ENCODE measurements at places on chromosomes 4 and X.
A peak's percentile ranks its signal among the peaks of the same experiment; 100 is the strongest.

GRCh38 chrX:2325076-2325784, 175.5 kb downstream of the DHRSX start:
- DNase-seq, result no peak

DNA sequence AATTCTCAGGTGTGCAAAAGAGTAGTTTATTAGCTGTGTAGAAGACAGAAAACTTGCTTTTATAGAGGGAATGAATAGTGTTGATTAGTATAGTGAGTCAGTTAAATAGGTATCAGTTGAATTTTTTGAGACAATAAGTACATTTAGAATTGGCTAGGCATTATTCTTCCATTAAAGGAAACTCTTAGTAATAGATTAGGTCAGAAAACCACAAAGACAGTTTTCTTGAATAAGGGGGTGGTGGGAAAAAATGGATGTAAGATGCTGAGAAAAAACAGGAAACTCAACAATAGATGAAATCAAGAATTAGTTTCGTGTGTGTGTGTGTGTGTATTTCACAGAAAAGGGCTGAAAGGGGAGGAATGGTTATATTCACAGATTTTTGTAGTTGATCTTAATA, 16.8 kb downstream of the CD38 start:
- DNase-seq, result no peak

DNA sequence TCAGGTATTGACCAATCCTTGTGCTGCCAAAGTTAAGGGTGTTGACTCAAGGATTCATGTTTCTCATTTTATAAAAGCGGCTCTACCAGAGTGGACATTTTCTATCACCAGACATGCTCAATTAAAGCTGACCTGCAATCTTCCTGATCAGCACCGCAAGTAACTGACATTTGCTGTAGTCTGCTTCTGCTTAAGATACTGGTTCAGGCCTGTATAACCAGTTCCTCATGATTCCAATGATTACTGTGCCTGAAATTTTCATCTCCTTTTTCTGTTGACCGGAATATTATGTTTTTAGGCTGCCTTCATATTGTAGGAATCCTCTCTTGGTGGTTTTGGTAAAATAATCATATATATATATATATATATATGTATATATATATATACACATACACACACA, 160.2 kb upstream of the SPIN4 start:
- no peak for DNase-seq

GRCh38 chrX:152936306-152936705, 38.4 kb downstream of the ZNF185 start:
- no peak for DNase-seq

DNA sequence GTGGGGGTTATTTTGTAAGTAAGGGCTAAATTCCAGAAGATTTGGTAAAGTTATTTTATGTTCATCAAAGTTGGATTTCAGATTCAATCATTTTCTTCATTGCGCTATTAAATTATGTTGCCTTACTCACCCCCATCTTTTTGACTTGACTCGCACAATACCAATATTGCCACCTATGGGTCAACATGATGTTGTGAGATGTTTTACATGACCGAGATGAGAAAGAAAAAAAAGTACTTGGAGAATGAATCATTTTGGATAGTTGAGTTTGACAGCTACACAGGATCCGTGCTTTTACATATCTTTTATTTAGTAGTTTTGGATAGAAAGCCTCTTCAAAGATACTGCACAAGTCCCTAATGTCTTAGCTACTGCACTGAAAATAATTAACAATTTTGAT, 224.2 kb upstream of the EMCN start:
- no peak for DNase-seq

GRCh38 chr4:147714575-147715401, 17.1 kb upstream of the ARHGAP10 start:
- DNase-seq, result no peak

DNA sequence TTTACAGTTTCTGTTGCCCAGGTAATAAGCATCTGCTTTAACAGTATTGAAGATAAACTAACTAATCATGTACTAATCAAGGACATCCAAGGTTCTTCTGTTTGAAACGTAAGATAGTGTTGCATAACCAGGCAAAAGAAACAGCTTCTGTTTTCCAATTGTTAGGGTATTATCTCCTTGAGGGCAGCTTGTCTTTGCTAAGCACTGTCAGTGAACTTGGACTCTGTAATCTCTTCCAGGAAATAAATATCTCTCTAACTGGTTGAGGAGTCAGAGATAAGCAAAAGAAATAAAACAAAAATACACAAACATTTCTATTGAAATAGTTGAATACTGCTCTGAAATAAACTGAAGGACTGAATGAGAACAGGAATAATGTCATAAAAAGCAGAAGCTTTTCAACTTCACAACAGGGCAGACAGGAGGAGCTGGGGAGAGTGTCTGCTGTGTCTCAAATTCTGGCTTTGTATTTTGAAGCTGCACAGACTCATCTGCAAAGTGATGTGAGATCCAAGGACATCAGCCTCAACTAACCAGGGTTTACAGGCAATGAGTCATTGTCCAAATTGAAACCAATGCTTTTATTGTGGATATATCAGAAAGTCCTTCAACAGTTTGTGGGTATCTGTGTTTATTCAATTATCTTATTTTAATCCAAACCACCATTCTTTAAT, 1253.0 kb upstream of the PCDH7 start:
- no peak for DNase-seq

- DNase-seq, result no peak
These were observed 20.6 kb downstream of the SLC39A8 start for GRCh38 chr4:102324730-102325129.

GRCh38 chrX:150326541-150327247, 36.4 kb upstream of the MAMLD1 start:
- no peak for DNase-seq

DNA sequence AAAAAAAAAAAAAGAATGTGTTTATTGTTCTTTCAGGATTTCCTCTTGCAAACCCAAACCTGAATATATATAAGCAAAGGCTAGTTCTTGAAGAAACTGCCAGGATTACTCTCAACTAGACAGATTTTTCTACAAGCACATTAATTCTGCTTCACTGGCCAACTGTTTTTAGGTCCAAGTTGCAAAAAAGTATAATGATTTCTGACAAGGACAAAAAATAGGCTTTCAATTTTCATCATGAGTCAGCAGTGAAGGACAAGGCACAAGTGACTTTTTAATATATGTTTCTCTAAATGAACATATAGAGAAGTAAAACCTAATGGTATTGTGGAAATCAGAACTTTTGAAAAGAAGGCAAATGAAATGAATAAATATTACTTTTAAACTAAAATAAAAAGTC, 73.7 kb downstream of the ELOVL6 start:
- no peak for DNase-seq

GRCh38 chr4:41281038-41281634, 24.4 kb downstream of the UCHL1 start:
- peak; percentile 83 for DNase-seq

GRCh38 chrX:8647176-8647575, 84.8 kb downstream of the ANOS1 start:
- DNase-seq, result no peak

- no peak for DNase-seq
These were observed 34.1 kb upstream of the ZNF81 start for GRCh38 chrX:47802589-47802988.

DNA sequence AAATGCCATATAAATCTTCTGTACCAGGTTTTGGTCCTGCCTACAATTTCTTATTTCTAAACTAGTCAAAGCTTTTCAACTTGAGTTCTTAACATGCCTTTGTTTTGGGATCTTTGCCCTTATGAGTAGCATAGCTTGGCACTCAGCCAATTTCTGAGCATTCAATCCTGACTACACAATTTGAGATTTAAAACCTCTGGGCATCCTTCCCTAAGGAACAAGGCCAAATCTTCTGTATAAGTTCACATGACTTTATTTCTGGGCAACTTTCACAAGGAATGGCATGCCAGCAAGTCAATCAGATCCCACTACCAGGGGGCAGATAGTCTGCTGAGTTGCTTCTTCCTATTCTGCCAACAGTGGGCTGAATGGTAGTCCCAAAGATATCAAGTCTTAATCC, 254.2 kb downstream of the ADAMTS3 start:
- peak; percentile 5 for DNase-seq

DNA sequence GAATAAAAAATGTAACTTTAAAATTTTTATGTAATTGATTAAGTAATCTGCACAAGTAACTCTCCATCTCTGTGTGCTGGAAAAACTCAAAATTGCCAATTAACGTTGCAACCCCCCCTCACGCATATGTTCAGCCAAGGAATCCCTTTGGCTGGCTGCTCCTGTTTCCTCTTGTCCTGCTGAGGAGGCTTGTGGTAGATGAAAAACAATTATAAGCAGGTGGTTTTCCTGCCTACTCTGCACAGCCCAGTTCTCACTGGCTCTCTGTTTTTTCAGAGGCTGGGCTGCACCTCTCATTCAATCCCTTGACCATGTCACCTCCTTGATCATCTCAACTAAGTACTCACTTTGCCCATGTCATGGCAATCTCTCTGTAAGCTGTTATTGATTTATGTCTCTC, 1068.4 kb downstream of the ARAP2 start:
- no peak for DNase-seq

- DNase-seq, result no peak
These were observed 49.7 kb upstream of the GPRIN3 start for GRCh38 chr4:89357340-89357739.

DNA sequence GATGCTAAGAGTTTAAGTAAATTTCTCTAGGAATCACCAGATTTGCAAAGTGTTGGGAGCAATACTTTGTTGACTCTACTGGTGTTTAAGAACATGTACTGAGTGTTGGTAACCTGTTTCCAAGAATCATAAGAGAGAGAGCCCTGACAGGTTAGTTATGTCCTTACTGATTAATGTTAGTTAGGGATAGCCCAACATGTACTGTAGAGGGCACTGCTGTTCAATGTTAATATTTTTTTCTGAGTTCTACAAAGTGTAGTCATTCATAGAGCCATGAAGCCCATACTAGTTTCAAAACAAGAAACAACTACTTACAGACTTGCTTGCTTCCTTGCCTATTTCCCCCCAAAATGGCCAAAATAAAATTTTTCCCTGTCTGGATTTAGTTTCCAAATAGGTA, 11.9 kb downstream of the TMPRSS11D start:
- peak; percentile 36 for DNase-seq

DNA sequence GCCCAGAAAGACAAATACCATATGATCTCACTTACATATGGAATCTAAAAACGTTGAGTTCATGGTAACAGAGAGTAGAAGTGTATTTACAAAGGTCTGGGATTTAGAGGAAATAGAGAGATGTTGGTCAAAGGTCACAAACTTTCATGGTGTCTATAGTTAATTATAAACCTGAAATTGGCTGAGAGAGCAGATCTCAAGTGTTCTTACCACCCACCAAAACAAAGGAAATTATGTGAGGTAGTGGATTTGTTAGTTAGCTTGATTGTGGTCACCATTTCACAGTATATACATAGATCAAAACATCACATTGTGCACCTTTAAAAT, 186.8 kb downstream of the NWD2 start:
- DNase-seq, result no peak

DNA sequence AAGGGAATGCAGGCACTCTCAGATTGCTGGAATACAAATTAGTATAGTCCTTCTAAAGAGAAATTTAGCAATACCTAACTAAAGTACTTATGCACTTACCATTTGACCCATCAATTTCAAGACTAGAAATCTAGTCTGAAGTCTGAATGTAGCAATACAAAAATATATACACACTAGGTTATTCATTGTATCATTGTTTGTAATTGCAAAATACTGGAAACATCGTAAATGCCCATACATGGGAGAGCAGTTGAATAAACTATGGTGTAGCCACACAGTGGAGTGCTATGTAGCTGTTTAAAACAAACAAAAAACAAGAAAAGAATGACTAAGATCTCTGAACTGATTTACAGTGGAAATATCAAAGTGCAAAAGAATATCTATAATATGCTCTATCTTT, 346.4 kb downstream of the ZNF674 start:
- DNase-seq, result no peak

DNA sequence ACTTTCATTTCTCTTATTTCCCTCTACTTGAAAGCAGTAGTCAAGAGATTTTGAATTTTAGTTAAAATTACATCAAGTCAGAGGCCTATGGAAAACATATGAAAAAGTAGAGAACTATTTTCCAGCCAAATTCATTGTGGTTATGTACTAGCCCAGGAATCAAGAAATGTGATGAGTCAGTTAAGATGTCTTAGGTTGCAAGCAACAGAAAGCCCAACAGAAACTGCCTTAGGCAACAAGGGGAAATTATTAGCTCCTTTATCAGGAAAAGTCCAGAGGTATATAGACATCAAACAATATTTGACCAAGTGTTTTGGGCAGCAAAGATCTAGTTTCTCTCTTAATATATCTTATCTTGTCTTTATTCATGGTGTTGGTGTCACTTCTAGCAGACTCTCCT, 37.8 kb upstream of the FRMD7 start:
- DNase-seq, result no peak

GRCh38 chrX:44042751-44043150, 69.6 kb upstream of the NDP start:
- DNase-seq, result no peak

GRCh38 chr4:187307131-187307530, 583.5 kb upstream of the FAT1 start:
- no peak for DNase-seq

DNA sequence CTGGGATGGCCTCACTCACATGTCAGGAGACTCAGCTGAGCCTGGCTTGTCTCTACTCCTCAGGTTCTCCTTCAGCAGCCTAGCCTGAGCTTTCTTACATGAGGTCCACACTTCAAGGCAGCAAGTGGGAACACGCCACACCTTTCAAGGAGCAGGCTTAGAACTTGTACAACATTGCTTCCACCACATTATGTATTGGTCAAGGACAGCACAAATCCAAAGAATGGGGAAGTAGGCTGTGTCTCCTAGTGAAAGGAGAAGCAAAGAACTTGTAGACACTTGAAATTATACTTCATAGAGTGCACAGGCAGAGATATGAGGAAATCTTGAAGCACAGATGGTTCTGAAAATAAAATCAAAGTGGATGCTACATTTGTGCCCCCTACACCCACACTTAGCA, 120.9 kb upstream of the NOCT start:
- DNase-seq, result no peak

DNA sequence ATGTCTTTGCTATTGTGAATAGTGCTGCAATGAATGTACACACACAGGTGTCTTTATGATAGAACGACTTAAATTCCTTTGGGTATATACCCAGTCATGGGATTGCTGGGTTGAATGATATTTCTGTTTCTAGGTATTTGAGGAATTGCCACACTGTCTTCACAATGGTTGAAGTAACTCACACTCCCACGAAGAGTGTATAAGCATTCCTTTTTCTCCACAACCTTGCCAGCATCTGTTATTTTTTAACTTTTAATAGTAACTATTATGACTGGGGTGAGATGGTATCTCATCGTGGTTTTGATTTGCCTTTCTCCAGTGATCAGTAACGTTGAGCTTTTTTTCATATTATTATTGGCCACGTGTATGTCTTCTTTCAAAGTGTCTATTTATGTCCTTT, 17.6 kb upstream of the DCUN1D4 start:
- no peak for DNase-seq

- no peak for DNase-seq
These were observed 305.4 kb downstream of the ARAP2 start for GRCh38 chr4:35938936-35939335.

GRCh38 chr4:5191831-5192230, 140.6 kb downstream of the STK32B start:
- no peak for DNase-seq

- peak; percentile 65 for DNase-seq
These were observed 1.0 kb upstream of the UGT8 start for GRCh38 chr4:114597410-114598115.

Data from midbrain (tissue), 1 donor.